ENCODE measurements at places on chromosomes 16 and 17.

DNA sequence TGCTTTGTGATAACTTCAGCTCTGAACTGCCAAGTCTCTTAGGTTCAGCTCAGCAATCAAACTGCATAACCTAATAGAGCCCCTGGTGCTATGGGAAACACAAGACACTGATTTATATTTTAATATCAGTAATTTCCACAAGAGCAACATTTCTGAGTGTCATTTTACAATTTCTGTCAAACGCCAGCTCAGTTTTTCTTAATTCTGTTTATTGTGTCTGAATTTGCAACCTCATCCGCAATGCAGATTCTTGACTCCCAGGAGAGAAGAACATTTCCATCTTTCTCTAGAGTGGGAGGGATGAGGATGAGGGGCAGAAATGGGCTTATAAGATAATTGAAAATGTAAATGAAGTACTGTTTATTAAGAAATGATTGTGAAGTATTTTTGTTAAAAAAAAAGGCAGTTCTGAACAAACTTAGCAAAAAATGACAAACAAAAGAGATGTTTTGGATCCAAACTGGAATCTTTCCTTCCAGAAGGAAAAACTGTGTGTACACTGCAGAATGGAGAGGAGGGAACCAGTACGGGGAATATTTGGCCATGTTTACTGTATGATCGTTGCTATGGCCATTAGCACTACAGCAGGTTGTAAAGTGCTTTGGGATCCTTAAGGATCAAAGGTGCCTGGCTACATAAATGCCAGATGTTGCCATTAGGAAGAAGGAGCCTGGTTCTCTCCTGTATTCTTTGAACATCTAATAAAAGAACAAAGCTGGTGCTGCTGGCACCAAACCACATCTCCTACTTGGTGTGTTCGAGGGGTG lies 7.4 kb upstream of the PMFBP1 start:
- DNase-seq = no peak

DNA sequence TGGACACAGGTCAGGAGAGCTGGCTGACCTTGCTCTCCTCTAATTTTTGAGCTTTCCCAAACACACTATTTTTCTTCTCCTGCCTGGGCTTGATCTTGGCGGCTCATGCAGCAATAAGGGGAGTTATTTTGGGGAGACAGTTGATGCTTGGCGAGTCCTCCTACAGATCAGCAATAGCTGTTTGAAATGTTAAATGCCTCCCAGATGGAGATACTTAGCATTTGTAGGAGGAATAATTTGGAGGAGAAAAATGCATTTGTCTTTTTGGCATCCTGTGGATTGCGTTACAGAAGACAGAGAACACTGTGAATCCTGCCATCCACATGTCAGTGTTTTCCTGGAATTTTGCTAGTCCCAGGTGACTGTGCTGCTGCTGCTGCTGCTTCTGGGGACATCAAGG lies 328.0 kb upstream of the XYLT1 start:
- DNase-seq = no peak

DNA sequence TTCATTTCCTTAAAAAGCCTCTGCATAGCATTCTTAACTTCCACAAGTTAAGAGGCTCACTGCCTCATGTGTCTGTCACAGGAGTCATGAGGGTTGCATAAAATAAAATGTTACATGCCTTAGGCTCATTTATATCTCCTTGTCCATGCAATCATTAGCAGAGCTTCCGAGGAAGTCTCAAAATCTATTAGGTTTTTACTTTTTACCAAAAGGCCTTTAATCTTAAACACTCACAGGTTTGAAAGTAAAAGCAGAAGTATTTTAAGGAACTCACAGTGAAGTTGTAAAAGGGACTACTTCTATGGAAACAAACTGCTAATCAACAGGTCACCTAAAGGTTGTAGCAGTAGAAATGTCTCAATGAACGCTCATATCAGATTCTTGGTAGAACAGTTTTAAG lies 5.2 kb upstream of the ATP6V0A1 start:
- DNase-seq = no peak

DNA sequence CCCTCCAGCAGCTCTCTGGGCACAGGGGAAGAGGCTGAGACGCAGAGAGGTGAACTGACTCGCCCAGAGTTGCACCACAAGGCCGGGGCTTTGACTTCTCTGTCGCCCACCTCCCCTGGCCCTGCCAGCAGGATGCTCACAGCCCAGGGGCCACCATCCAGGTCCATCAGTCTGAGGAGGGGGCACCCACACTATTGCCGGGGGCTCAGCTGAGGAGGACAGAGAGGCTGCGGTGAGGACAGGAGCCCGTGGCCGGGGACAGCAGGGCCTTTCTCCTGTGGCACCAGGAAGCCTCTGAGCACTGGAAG lies 32.6 kb downstream of the KDM8 start:
- DNase-seq = no peak

DNA sequence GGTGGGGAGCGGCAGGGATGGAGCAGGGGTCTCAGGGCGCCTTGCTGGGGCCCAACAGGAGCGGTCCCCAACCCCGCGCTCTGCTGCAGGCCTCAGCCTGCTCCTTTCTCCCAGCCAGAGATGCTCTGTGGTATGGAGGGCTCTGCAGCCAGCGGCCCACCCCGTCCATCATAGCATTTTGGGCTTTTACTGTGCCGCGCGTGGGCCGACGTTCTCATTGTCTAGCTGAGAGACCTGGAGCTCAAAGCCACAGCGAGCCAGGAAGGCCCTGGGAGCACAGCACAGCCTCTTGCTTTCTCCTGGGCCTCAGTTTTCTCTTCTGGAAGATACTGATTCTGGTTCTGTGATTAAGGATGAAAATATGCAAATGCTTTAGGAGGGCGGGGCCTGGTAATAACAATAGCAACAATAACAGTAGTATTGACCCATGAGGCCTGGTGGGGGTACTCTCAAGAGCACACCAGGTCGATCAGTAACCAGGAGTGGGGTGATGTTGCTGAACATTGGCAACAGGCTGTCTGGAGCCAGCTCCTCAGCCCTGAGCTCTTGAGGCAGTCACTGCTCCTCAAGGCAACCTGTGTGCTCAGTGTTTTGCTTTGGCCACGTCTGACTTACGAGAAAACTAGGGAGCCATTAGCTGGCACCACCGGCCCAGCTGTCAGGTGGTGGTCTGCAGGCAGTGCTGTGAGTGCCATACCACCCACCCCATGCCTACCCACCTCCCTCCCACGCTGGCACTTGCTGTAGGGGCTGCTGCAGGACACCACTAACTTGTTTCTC lies 1.1 kb upstream of the RASD1 start:
- no peak for DNase-seq

GRCh38 chr16:52312716-52313115 lies 234.2 kb downstream of the TOX3 start:
- DNase-seq = no peak

- no peak for DNase-seq
These were observed 107.0 kb downstream of the ZFHX3 start for GRCh38 chr16:72940886-72941285.

- DNase-seq = no peak
These were observed 147.5 kb upstream of the GSE1 start for GRCh38 chr16:85465328-85466303.

DNA sequence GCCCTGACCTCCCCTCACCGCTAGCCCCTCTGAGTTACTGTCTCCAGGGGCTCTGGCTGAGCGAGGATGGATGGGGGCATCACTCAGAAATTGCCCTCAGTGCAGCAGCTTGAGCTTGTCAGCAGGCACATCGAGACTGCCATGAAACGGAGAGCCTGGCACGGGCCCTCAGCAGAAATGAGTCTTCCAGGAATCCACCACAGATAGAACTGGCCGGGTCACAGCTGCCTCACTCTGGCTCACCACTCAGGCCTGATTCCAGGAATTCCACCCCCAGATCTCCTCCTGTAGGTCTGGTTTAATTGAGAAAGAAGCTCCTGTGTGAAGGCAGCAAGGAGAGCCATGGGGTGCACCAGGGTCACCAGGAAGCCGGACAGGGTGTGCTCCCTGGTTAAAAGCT lies 85.5 kb downstream of the GSG1L start:
- no peak for DNase-seq

- no peak for DNase-seq
These were observed 1.7 kb upstream of the MRPL12 start for GRCh38 chr17:81701288-81702071.

GRCh38 chr17:76681222-76682137 lies 29.3 kb downstream of the MXRA7 start:
- DNase-seq = peak; percentile 73

DNA sequence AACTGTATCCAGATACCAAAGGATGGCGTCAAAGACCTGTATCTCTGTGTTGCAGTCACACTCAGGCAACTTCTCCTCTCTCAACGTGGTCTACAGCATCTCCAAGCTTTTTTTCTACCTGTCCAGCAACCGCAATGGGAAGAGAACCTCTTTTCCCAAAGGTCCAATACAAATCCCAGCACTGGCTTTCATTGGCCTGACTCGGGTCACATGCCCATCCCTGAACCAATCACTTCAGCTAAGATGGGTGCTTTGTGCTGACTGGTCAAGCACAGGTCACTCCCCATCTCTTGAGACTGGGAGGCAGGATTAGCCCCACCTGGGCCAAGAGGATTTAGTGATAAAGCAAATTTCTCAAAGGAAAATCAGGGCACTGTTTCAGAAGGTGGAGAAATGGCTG lies 71.2 kb upstream of the C16orf82 start:
- no peak for DNase-seq

GRCh38 chr17:43482103-43483012 lies 1.4 kb upstream of the DHX8 start:
- DNase-seq = no peak

GRCh38 chr16:89311636-89312035 lies 94.1 kb downstream of the ZNF778 start:
- no peak for DNase-seq

- DNase-seq = no peak
These were observed 2.7 kb upstream of the WFDC1 start for GRCh38 chr16:84292011-84292410.

- DNase-seq = no peak
These were observed 53.6 kb downstream of the KANSL1 start for GRCh38 chr17:46139432-46140210.

- DNase-seq = no peak
These were observed 338.3 kb downstream of the HAPSTR1 start for GRCh38 chr16:9429646-9430330.

- peak; percentile 43 for DNase-seq
These were observed 52.0 kb downstream of the SREBF1 start for GRCh38 chr17:17784657-17785267.

GRCh38 chr16:11333010-11333409 lies 12.2 kb upstream of the RMI2 start:
- DNase-seq = no peak

GRCh38 chr16:87877942-87878507 lies 8.7 kb upstream of the SLC7A5 start:
- DNase-seq = peak; percentile 23

DNA sequence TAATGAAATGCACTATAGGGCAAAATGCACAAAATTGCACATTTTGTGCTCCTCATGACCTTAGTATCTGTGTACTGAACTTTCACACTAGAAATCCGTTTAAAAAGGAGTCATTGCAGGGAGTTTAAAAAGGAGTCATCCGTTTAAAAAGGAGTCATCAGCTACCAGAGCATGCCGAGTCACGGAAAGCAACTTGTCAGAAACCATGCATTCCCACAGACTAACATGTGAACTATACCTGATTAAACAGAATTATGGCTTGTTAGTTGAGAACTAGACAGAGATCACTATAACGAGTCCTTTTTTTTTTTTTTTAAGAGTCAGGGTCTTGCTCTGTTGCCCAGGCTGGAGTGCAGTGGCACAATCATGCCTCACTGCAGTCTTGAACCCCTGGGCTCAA lies 35.9 kb downstream of the SLC6A4 start:
- DNase-seq = no peak

- no peak for DNase-seq
These were observed 72.9 kb downstream of the CREBBP start for GRCh38 chr16:3807425-3808123.

DNA sequence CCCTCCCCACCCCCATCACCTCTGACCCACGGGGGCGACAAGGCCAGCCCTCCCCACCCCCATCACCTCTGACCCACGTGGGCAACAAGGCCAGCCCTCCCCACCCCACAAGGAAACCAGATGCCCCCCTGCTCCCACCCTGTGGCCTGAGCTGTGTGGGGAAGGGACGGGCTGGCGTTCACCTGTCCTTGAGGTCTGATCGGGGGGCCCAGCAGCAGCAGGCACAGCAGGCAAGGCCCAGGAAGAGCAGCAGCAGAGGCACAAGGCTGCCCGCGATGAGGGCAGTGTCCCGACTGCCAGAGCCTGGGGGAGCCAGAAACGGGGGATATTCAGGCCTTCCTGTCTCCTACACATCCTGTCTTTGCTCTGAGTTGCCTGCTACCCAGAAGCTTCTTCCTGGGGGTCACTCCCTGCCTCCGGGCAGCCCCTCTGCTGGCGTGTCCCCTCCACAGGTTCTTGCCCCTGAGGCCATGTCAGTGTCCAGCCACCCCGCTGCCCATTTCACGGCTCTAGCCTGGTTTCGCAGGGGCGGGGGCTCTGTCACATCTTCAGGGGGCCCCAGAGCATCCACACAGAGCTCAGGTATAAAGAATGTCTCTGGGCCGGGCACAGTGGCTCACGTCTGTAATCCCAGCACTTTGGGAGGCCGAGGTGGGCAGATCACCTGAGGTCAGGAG lies 6.8 kb downstream of the SCARF1 start:
- no peak for DNase-seq

DNA sequence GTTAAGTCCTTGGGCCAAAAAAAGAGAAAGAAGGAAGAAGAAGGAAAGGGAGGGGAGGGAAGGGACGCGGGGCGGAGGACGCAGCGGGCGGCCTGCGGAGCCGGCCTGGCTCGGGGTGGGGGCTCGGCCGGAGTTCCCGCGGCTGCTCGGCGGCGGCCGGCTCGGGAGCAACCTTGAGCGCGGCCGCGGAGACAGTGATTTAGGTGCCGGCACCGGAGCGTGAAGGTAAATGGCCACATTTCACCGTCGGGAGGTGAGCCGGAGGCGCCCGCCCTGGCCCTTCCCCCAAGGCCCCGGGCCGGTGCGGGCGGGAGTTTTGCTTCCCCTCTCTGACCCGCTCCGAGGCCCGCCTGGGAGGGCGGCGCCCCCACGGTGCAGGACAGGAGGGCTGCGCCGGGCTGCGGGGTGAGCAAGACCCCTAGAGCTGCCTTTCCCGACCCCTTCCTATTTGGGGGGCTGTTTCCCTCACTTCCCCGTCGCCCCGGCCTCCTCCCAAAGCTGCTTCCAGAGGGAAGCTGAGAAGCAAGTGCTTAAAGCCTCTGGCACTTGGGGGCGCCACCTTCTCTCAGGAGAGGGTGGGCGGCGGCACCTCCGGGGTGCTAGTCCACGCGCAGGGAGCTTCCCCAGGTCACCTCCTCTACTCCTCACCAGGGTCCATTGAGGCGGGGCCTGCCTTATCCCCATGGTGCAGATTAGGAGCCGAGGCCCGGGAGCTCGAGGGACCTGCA lies 56.5 kb downstream of the MRM1 start:
- peak; percentile 24 for DNase-seq

DNA sequence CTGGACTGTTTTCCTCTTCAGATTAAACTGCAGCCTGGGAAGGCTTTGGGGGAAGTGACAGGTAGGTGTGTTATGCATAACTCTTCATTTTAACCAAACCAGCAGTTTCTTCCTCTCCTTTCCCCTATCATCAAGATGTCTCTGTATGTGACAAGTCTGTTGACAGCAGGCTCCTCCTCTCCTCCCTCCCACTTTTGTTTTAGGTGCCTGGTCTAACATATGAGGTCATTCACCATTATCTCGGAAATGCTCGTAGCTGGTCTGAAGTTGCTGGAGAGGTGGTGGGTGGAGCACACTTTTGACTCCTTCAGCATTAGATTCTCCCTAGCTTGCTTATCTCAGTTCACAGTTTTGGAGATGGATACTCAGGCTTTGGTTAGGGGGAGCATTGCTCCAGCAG lies 571.0 kb upstream of the EEF2KMT start:
- DNase-seq = no peak

GRCh38 chr17:57340160-57340981 lies 84.0 kb downstream of the MSI2 start:
- DNase-seq = no peak

GRCh38 chr17:5526821-5527598 lies 40.6 kb downstream of the MIS12 start:
- DNase-seq = no peak

Data from activated T-cell treated with anti-CD3 and anti-CD28 coated beads, Interleukin-2, amount 50 U/mL, for 1 hour (primary cell).